ENCODE measurements at places on chromosomes 6 and 20.

- DNase-seq, result no peak
Observed at GRCh38 chr6:113651120-113651519, 206.0 kb upstream of the MARCKS start.

- DNase-seq, result no peak
Observed at GRCh38 chr6:125188594-125189203, 35.1 kb downstream of the TPD52L1 start.

DNA sequence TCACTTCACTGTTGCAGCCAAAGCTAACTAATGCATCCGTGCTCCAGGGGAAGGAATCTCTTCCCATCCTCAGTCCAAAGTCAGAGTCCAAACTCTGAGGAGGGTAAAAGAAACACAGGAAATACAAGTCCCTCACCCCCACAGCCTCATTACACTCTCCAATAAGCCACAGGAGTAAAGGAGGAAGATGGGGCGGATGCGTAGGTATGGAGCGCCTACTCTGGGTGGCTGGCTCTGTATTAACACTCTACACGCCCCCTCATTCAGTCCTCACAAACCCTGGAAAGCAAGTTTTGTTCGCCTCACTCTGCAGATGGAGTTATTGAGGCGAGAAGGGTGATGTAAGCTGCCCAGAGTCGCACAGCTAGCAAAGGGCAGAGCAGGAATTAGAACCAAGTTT is 242.9 kb downstream of the NRN1 start:
- no peak for DNase-seq

DNA sequence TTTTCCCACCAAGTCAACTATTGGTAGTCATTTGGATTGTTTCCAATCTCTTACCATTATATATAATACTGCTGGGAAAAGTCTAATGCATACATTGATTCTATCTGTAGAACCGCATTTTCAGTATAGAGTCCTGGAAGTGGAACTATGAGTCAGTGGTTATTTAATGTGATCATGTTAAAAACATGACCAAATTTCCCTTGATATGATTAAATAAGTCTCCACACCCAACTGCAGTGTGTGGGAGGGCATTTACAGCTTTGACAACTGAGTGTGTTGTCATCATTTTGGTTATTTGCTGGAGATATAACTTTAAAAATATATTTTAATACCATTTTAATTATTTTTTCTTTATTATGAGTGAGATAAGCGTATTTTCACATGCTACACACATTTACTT is 1027.6 kb downstream of the EYS start:
- no peak for DNase-seq

GRCh38 chr6:30810813-30811339 is 66.5 kb upstream of the IER3 start:
- no peak for DNase-seq

- peak; percentile 54 for DNase-seq
Observed at GRCh38 chr6:118894425-118895260, 691 bp downstream of the ASF1A start.

DNA sequence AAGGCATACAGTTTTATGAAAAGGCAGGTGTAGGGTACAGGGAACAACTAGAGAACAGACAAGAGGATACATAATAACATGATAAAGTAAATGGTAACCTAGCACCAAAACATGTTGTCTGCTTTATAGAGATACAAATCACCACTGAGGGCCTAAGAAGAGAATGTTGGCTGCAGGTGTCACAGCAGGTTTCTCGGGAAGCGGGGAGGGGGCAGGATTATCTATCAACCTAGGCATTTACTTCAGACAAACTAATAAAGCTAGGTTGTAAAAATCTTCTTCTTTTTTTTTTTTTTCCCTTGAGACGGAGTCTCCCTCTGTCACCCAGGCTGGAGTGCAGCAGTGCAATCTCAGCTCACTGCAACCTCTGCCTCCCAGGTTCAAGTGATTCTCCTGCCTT is 22.7 kb downstream of the PIM1 start:
- no peak for DNase-seq

GRCh38 chr20:47886454-47887041 is 101.3 kb upstream of the SULF2 start:
- DNase-seq, result no peak
